Stimulated activated CD4-positive, alpha-beta T cell treated with anti-CD3 and anti-CD28 coated beads, TNF-alpha, amount 100 ng/mL, for 1 hour (primary cell): ENCODE measurements at places on chromosomes 6 and 20.

DNA sequence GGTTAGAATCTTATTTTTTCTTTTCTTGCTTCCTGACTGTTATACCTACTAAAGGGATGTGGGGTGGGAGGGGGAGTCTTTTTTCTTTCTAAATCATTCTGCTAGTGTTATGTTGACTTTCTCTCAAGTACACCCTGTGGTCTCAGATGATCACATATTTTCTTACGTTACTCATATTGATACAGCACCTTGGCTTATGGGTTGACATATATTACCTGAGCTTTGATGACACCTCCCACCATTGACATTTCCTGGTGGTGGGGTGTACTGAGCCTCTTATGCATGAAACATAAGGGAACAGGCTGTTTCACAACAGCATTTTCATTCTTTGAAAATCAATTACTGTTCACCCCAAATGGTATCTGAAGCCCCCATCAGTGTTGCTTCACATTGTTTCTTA lies 169.8 kb downstream of the MMS22L start:
- no peak for DNase-seq

DNA sequence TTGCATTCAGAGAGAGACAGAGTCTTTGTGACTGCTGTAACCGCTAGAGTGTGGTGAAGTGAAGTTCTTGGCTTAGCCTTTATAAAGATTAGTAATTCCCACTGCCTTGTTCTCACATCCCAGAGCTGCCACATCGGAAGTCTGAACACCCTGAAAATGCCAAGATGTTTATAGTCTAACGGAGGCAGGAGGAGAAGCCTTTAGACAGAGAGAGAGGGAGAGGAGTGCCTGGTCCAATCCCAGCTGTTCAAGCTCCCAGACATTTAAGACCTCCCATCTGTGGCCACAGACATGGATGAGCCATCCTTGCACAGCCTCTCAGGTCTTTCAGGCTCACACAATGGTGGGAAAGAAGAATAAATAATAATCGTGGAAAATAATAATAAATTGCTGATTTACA lies 1422.8 kb upstream of the EYS start:
- no peak for DNase-seq

DNA sequence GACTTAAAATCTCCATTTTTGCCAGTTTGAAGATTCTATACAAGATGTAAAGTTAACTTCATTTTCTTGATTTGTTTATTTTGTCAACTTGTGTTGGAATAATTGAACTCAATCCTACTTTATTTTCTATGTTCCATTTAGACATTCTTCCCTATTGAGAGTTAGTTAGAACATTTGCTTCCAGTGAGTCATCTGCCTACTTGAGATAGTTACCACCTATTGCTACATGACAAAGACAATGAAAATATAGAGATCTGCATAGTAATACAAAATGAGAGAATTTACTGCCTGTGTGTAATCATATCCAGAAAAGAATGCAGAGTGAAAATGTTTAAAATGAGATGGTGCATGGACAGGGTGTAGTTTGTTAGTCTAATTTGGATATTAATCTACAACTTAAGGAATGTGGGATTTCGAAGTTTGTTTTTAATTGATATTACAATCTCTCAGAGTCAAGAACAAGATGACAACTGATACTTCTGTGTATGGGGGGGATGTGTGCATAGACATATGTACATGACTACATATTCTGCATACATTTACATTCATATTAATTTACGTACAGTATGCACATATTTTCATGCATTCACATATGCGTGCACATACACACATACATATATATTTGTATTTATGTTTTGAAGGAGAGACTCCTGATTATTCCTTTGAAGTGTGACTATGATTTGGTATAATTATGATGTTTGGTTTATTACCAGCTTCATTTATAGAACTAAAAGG lies 420.1 kb downstream of the NKAIN2 start:
- no peak for DNase-seq

GRCh38 chr6:149150801-149151398 lies 166.6 kb upstream of the TAB2 start:
- DNase-seq = no peak

DNA sequence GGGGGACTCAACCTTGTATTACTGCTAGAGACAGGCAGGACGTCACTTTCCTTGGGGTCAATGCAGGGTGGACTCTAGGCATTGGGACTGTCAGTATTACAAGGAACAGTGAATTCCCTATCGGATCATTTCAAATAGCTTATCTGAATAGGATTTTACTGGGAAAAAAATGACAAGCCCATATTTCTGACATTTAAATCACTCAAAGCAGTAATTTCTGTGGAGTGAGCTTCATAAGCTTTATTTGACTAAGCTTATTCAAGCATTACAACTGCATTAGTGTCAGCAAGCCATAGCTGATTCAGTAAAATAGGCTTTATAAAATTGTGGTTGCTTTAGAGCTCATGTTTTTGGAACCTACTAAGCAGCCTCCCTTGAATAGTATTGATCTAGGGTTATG lies 44.3 kb downstream of the TRDN start:
- no peak for DNase-seq

- DNase-seq = no peak
Measured at GRCh38 chr20:19510611-19511010, 247.4 kb upstream of the RIN2 start.

- DNase-seq = no peak
Measured at GRCh38 chr20:49871391-49871948, 43.9 kb downstream of the SPATA2 start.

DNA sequence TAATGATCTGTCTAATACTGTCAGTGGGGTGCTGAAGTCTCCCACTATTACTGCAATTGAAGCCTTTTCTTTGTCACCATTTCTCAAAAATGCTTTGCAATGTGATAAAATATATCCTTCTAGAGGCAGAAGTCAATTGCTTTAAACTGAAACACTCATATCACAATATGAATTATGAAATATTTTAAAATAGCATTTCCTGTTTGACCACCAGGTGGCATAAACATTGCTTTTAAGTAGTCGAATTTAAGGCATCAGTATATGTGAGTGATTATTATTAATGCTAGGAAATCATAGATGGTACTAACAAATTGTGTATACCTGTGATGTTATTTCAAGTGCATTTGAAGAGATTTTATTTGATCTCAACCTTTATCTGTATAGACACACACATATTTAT lies 87.5 kb downstream of the MEI4 start:
- no peak for DNase-seq

DNA sequence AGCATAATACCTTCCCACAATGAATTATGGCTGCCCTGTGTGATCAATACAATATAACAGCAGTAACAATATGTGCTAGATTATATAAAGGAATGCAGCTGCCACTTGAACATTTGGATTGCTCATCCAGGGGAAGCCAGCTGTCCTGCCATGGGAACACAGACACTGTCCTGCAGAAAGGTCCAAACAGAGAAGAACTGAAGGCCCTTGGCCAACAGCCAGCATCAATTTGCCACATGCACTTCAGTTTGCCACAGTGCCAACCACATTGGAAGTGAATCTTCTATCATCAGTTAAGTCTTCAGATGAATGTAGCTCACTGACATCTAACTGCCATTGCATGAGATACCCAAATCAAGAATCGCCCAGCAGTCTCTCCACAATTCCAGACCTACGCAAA lies 332.4 kb downstream of the PRKN start:
- DNase-seq = no peak

DNA sequence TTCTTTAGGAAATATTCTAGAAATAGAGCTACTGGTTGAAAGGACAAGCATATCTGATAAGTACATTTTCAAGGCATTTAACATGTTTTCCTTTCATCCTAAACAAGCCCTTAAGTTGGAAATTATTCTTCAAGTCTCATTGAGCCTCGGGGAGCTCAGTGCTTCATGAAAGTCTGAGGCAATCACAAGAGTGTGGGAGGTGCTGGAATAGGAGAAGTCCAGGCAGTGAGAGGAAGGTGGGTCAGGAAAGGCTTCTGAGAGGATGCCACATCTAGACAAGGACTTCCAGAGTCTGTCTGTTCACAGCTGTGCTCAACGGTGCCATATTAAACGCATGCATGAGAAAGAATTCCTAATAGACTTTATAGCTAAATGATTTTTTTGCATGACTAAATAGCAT lies 69.8 kb downstream of the CD83 start:
- DNase-seq = no peak

- no peak for DNase-seq
Measured at GRCh38 chr20:22502731-22503191, 81.6 kb downstream of the FOXA2 start.

DNA sequence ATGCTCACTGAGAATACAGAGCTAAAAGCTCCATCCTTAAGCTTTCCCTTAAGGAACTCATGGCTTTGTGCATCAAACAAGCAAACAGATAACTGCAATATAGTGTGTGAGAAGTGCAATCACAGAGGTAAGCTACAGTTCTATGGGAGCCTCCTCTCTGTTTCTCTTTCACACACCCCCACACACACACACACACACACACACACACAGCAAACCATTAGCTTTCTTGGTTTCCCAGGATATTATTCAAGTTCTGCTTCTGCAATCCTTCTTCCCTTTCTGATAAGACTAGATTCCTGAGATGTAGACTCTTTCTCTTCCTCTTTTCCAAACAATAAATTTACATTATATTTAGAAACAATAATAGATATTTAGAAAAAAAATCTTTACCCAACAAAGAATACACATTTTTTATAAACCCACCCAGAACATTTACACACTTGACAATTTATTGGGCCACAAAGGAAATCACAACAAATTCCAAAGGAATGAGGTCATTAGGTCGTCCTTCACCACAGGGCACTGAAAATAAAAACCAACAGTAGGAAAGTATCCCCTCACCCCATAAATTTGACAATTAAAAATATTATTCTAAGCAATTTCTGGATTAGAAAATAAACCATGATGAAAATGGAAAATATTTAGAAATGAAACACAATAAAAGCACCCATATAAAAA lies 9.3 kb upstream of the GFOD1 start:
- DNase-seq = no peak

GRCh38 chr6:144036064-144036834 lies 28.2 kb upstream of the PLAGL1 start:
- no peak for DNase-seq

GRCh38 chr6:159729598-159730331 lies 2.5 kb downstream of the WTAP start:
- no peak for DNase-seq

GRCh38 chr6:132070356-132070755 lies 119.2 kb upstream of the CCN2 start:
- no peak for DNase-seq

GRCh38 chr20:58017231-58017969 lies 211.1 kb downstream of the ANKRD60 start:
- no peak for DNase-seq

DNA sequence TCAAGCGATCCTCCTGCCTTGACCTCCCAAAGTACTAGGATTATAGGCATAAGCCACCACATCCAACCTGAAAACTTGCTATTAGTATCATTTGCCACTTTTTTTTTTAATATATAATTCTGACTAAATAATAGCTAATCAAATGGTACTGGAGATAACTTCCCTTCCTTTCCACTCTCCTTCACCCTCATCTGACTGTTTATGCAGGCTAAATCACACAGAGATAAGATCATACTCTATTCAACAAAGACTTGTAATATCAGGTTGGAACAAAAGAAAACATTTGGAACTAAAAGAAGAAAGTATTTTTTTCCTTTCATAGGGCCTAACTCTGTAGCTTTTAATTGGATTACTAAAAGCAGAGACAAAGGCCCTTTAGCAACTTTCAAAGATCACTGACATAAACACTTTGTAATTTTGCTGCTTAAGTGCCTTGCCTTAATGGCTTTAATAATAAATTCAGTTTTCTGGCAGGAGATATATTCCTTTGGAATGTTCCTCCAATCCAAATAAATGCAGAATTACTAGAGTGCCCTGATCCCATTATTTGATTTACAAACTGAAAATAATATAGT lies 198.7 kb upstream of the ASCC3 start:
- DNase-seq = no peak

GRCh38 chr6:146578054-146578453 lies 20.7 kb upstream of the ADGB start:
- no peak for DNase-seq

DNA sequence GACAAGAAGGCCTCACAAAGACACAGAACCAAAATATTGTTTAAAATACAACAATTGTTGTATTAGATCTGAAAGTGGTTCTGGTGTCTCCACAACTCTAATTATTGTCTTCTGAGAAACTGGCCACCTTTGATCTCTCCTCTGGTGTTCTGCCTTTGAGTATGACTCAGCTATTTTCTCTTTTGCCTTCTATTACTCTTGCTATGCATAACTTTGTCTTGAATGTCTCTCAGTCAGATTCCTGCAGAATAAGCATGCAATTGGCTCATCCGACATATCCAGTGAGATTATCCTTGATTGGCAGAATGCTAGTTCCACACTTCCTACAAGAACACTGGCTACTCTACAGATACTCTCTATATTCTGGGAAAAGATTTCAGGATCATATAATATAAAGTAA lies 14.3 kb upstream of the EPM2A start:
- no peak for DNase-seq
